ENCODE measurements at places on chromosomes 1 and 21. TPM values are rescaled to one million over a fixed set of nuclear protein-coding genes. Genes with fewer than 3 reads are reported as not detected.

The HSD3B2 gene
- total RNA-seq: not detected

The UQCRHL gene
- total RNA-seq: 8.4 TPM

The ANKRD45 gene
- total RNA-seq: 9.7 TPM

- H3K36me3 ChIP-seq: peaks cover 17% of the 10 kb centered on the region
- H3K4me1 ChIP-seq: peaks cover 2% of the 10 kb centered on the region
- no peak for DNase-seq
- H3K4me3 ChIP-seq: no peak overlapping the region
Measured at GRCh38 chr1:202016022-202016810, 5.8 kb downstream of the ELF3 start.

DNA sequence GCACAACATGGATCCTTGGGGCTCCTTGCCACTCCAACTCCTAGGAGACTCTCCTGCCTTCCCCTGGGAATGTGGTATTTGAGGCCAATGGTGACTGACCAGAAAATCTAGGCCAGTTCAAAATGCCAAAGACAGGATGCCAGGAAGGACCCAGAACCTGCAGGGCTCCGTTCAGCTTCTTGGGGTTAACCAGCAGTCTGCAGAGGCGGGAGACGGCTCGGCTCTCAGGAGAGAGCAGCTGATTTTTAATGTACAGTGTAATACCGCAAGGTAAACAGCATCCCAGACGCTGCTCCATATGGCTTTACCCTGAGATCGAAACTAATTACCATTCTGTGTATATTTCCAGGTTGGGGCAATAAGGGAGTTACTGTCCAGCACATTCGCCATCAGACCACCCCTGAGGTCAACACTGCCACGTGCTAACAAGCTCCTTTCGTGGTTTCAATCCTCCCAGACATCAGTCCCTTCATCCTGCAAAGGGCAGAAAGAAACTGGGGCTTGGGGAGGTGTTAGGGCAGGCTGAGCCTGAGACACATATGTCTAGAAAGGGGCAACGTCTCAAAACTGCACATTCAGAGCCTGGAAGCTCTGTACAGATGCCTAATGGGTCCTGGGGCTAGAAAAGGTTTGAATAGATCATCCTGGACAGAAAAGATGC lies 16.7 kb downstream of the ITPKB start:
- H3K36me3 ChIP-seq: peaks cover 3% of the 10 kb centered on the region
- DNase-seq: no peak
- no peak overlapping the region for H3K27ac ChIP-seq
- peaks cover 49% of the 10 kb centered on the region for H3K4me1 ChIP-seq
- H3K27me3 ChIP-seq: no peaks in the 10 kb centered on the region
